ENCODE measurements at places on chromosomes 2 and 18.

- no peak for DNase-seq
Measured at GRCh38 chr2:54466870-54467269, 10.7 kb downstream of the SPTBN1 start.

DNA sequence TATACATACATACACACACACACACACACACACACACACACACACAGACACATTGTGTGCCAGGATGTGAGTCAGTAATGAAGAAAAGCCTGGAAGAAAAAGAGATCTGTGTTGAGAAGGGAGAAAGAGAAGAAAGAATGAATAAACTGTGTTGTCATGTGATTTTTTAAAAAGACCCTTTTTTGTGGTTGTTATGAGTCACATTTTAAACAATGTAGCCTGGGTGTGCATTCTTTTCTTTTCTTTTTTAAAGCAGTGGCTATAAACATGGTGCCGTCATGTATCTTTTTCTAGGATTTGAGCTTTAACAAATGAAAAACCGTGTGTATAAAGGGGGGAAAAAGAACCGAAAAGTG lies 87.2 kb downstream of the NRP2 start:
- DNase-seq = no peak

GRCh38 chr2:164115806-164116205 lies 380.0 kb upstream of the FIGN start:
- no peak for DNase-seq

DNA sequence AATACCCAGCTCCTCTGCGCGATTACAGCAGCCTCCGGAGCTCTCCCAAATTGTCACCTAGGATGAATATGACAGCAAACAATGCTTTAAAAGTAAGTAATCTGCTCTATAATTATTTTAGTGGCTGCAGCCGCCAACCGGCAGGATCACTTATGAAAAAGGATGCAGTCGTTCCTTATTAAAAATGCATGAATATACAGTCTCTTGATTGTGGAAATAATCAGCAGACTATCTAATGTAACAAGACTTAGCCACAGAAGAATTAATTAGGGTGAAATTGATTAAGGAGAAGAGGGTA lies 71.8 kb upstream of the STPG4 start:
- DNase-seq = no peak

- no peak for DNase-seq
Measured at GRCh38 chr2:238061315-238062202, 758 bp downstream of the SCLY start.

DNA sequence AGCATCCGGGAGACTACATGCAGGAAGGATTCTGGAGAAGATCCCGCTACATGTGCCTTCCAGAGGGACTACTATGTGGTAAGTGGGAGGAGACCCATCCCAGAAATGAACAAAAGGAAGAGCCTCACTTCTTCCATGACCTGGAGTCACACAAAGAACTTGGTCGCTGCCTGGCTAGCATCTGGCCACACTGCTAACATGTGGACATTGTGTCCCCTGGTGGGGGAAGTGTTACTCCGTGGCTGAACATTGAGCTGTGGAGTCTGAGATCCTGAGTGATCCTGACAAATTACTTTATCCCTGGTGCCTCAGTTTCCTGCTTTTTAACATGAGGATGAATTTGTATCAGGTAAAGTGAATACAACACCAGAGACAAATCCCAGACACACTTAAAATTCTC lies 8.4 kb downstream of the SPP2 start:
- DNase-seq = no peak

DNA sequence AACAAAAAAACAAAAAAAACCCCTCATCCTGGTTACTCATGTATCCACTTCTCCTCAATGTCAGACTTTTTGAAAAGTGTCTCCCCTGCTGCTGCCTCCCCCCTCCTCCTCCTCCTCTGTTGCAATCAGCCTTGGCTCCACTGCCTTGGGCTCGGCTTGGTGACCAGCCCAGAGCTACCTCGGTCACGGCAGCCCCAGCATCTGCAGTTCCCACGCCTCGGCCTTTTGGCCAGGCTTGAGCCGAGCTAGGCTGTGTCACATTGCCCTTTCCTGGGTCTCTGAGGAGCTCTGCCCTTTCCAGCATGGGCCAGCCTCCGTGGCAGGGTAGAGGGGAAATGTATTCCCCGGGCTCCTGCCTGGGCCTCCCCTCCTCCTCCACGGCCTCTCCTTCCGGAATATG lies 22.7 kb upstream of the INHBB start:
- DNase-seq = no peak

- no peak for DNase-seq
Measured at GRCh38 chr2:216959433-216959832, 99.6 kb upstream of the TNP1 start.

- DNase-seq = no peak
Measured at GRCh38 chr2:11203480-11203879, 48.2 kb downstream of the SLC66A3 start.

- no peak for DNase-seq
Measured at GRCh38 chr18:74916773-74917393, 292.1 kb downstream of the PTGR3 start.

DNA sequence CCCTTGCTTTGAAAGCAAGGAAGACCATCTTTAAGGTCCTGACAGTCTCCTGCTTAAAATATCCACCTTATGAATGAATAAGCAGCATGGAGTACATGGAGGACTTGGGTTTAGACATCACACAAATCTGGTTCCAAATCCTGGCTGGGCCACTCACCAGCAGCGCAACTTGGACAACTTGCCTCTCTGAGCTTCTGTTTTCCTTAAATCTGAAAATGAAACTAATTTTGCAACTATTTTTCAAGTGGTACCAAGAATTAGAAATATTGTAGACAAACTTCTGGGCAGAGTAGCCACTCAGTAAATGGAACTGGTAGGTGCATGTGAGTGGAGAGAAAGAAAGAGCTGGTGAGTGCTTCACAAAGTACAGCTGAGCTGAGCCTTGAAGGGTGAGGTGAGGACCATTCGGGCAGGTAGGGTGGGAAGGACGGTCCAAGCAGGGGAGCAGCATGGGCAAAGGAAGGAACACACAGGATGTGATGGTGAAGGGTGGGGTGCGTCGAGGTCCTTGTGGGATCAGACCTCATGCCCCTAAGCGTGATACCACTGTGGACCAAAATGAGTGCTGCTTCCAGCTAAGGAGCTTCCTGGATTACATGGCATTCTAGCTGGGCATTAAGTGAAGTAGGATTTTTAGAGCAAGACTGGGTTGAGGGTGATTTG lies 14.4 kb upstream of the TET3 start:
- no peak for DNase-seq

GRCh38 chr2:60546756-60547420 lies 6.6 kb downstream of the BCL11A start:
- DNase-seq = no peak

GRCh38 chr2:28594000-28594331 lies 98.1 kb downstream of the PLB1 start:
- no peak for DNase-seq

DNA sequence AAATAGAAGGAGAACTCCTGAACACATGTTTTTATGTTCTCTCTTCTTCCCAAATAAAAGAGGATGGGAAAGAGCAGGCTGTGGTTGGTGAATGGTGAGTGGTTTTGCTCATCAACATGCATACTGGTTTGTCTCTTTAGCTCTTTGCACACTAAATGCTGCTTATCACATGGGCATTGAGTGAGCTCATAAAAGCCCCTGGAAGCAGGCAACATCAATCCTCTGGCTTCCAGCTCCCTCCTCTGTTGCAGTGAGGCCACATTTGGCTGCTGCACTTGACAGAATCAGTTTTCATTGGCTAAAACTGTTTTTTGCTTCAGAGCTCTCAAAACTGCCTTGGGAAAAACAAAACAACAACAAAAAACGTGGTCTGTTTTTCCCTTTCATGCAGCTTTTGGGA lies 1308.2 kb upstream of the NRXN1 start:
- DNase-seq = no peak

DNA sequence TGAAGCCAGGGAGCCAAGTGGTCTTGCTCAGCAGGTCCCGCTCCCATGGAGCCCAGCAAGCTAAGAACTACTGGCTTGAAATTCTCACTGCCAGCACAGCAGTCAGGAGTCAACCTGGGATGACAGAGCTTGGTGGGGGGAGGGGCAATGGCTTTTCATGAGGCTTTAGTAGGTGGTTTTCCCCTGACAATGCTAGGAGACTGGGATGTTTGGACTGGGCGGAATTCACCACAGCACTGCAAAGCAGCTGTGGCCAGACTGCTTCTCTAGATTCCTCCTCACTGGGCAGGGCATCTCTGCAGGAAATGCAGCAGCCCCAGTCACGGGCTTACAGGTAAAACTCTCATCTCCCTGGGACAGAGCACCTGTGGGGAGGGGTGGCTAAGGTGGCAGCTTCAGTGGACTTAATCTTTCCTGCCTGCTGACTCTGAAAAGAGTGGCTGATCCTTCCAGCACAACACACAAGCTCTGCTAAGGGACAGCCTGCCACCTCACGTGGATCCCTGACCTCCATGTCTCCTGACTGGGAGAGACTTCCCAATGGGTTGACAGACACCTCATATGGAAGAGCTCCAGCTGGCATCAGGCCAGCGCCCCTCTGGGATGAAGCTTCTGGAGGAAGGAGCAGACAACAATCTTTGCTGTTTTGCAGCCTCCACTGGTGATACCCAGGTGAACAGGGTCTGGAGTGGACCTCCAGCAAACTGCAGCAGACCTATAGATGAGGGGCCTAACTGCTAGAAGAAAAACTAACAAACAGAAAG lies 349.7 kb upstream of the ST6GAL2 start:
- DNase-seq = no peak

GRCh38 chr18:41767960-41768359 lies 187.1 kb upstream of the PIK3C3 start:
- DNase-seq = no peak

DNA sequence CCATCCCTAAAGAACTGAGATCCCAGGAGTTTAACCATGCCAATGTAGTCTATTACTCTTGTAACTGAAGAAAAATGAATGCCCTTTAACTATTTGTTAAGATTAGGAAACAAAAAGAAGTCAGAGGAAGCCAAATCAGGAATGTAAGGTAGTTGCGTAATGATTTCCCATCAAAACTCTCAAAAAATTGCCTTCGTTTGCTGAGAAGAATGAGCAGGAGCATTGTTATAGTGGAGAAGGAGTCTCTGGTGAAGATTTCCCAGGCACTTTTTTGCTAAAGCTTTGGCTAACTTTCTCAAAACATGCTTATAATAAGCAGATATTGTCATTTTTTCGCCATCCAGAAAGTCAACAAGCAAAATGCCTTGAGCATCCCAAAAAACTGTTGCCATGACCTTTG lies 224.0 kb upstream of the SIX2 start:
- no peak for DNase-seq

GRCh38 chr2:162908567-162908966 lies 70.0 kb upstream of the KCNH7 start:
- DNase-seq = no peak

DNA sequence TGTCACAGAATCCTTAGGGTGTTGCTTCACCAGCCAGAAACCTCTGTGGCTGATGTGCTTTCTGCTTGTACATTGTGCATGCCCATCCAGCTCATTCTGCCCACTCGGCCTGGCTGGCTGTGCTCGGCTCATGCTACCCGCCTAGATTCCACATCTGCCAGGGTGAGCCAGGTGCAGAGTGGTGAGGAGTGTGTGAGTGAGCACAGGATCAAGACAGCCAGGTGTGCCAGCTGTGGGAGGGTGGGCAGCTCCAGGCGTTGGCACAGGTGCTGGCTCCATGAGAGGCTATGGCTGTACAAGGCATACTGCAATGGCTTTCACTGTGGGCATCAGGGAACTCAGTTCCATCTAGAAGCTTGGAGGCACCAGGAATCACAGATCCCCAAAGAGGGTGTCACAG lies 1321.8 kb upstream of the CRIM1 start:
- DNase-seq = no peak

GRCh38 chr2:197121255-197121654 lies 189.3 kb downstream of the ANKRD44 start:
- no peak for DNase-seq

- DNase-seq = peak; percentile 9
Measured at GRCh38 chr2:215136669-215137328, 1.6 kb downstream of the ABCA12 start.

DNA sequence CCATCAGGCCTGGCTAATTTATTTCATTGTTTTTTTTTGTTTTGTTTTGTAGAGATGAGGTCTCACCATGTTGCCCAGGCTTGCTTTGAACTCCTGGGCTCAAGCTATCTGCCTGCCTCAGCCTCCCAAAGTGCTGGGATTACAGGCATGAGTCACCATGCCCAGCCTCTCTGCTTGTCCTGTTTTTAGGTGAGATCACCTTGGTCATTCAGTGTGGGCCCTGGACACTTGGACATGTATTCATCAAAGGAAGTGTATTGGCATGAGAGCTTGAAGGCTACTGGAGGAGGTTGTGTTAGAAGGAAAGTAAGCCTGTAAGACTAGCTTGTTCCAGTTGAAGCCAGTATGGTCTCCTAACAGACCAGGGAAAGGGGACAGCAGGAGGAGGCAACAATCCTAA lies 229.2 kb upstream of the RGPD4 start:
- no peak for DNase-seq

- no peak for DNase-seq
Measured at GRCh38 chr2:239869272-239870155, 155.6 kb downstream of the NDUFA10 start.

GRCh38 chr2:48070415-48070814 lies 164.1 kb upstream of the FBXO11 start:
- DNase-seq = no peak

DNA sequence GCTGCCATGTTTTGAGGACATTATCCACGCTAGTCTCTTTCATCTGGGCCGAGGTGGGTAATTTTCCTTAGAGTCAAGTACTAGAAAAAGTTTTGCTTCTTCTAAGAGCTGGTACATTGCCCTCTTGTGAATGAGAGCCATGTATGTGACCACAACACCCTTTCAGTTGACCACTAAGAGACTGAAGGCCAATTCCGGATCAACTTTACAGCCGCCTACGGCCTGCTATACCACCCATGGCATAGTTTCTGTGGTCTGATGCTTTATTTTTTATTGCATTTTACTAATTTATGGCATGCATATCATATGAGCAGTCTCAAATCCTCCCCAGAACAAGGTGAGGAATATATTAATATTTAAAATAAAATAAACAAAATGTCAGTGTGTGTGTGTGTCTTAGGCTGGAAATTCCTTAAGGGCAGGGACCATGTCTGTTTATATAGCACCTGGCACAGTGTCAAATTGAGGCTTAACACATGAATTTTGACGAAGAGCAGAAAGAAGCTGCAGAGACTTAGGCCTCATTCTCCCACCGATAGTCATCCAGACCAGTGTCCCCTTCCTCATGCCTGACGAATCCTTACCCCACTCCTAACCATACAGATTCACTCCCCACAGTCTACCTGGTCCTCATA lies 35.4 kb downstream of the PSD4 start:
- DNase-seq = no peak

DNA sequence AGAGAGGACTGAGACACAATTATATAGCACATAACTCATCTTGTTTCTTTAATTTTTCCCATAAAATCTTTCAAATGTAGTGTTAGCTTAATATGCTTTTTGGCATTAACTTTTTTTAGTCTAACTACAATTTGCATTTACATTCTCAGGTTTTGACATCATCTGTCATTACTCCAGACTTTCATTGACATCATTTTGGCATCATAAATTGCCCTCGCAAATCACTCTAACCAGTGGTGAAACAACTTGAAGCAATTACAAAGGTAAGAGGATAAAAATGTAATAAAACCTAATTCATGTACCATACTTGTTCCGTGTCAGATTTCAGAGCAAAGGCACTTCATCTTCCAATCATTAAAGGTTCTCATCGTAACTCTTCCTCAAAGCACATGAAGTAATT lies 41.4 kb downstream of the RFX8 start:
- DNase-seq = no peak
